ENCODE measurements at places on chromosomes 5 and 9.
A peak's percentile ranks its signal among the peaks of the same experiment; 100 is the strongest.

- DNase-seq = peak; percentile 74
Measured at GRCh38 chr9:92384375-92384774, 20.0 kb downstream of the OGN start.

GRCh38 chr5:174111287-174111973 lies 65.9 kb downstream of the NSG2 start:
- no peak for DNase-seq

DNA sequence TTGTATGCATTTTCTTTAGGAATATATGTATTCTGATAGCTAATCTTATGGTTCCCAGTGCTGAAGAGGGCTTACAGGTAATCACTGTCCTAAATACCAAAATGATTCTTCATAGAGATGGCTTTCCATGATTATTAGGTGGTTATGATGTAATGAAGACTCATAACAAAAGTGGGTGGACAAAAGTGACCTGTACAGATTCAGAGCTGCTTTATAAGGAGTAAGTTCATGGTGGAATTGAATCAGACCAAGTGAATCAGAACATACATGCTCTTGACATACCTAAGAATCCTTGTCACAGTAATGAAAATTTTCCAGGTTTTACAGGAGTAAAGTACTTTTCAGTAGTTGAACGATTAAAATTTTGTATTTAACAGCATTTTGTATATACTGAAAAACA lies 105.6 kb downstream of the NIPBL start:
- DNase-seq = peak; percentile 93

- DNase-seq = no peak
Measured at GRCh38 chr5:177610770-177611445, 11.0 kb downstream of the B4GALT7 start.

- DNase-seq = no peak
Measured at GRCh38 chr9:38619556-38620447, 594 bp downstream of the ANKRD18A start.

All from bronchial epithelial cell (primary cell).